CD4-positive, alpha-beta T cell treated with Interleukin-10 for 1 hour (primary cell): ENCODE measurements at places on chromosomes 16 and 17.

DNA sequence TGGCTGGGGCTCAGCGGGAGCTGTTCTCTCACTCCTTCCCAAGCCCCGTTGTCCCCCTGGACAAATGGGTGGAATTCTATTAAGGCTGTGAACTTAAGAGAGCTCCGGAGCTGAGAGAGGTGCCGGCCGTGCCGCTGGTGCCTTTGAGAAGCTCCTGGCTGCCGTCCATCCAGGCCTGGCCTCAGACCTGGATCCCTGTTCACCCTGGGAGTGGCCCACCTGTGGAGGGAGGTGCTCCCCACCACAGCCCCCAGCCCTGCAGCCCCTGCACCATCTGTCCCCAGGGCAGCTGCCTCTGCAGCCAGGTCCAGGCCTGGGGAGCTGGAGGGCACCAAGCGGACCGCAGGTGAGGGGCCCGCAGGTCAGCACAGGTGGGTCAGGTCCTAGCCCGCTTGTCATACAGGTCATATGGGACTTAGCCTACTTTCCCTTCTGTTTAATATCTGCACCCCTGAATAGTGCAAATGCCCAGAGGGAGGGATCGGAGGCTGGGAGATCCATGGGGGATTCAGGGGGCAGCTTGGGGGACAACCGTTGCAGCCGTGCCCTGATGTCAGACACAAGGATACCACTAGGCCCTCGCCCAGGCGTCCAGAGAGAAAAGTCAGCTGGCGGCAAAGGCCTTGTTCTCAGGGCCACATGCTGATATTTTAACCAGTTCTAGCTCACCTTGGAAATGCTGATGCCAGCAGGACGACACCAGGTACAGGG, 15.2 kb upstream of the METRNL start:
- DNase-seq = no peak

DNA sequence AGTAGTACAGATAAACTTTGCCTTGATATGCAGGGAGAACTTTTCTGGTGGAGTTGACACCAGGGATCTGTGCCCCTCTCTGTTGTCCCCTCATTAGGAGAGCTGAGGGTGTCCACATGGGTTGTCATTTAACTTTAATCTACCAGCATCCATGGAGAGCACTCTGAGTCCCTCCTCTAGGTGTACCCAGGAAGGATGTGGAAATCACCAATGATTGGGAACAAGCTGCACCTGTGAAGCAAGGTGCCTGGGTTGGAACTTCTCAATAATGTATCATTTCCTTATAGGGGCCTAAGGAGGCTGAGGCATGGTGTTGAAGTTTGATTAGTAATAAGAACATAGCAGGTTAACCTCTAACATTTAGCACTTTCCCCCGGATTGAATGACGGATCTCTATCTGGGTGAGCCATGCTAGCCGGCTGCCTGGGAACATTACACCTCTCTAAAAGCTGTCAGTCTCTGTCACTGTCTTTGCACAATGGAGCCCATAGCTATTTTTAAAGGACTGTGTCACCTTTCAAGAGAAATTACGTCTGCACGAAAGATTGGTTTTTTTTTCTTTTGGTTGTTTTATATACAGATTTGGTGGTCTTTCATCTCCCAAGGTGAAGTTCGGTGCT, 239.3 kb downstream of the MAF start:
- DNase-seq = no peak

DNA sequence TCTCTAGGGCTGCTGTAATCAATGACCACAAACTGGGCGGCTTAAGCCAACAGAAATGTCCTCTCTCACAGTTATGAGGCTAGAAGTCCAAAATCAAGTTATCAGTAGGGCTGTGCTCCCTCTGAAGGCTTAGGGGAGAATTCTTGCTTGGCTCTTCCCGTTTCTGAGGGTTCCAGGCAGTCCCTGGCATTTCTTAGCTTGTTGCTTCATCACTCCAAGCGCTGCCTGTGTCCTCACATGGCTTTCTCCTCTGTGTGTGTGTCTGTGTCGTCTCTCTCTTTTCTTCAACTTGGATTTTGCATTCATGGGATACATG, 13.7 kb upstream of the CDC42EP4 start:
- no peak for DNase-seq

GRCh38 chr16:8544406-8544805, 45.9 kb downstream of the TMEM114 start:
- DNase-seq = no peak

DNA sequence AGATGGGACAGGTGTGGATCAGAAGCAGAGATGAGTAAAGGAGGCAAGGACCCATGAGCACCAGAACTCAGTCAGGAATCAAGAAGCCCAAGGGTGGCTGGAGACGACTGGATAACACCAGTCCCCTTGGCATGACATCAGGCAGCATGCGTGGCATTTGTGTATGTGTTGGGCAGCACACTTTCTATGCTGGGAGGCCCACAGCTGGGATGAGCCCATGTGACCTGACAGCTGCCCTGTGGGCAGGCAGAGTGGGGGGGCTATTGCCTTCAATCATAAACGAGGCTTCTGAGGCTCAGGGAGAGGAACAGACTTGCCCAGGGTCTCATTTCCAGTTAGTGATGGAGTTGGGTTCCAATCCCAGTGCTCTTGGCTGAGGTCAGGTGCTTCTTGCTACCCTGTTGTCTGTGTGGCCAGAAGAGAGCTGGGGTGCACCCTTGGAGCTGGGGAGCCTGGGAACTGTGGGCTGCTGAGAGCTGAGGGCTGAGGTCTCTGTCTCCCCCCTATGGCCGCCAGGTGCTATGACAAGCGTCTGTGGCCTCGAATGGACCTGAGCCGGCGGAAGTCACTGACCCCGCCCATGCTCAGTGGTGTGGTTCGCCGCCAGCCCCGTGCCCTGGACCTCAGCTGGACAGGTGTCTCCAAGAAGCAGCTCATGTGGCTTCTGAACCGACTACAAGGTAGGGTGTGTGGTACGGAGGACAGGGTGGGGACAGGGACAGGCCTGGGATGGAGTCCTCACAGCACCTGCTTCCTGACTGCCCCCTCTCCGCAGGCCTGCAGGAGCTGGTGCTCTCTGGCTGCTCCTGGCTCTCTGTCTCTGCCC, 7.1 kb upstream of the ORAI3 start:
- DNase-seq = peak; percentile 73

DNA sequence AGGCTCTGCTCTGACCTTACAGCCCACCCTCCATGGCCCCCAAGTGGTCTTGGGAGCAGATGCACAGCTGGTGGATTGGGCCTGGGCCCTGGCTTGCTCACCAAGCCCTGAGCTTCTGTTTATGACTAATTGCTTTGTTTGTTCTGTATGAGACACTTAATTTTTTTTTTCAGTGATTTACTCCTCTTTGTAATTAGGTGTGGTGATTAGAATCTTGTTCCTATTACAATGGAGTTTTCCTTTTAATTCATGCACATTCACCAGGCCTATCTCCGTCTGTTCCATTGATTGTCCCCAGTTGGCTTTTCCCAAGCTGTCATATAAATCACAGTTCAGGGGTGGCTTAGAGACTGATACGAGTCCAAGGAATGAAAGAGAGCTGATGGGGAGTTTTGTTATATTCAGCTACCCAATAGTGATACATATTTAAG, 242.3 kb downstream of the CCDC182 start:
- no peak for DNase-seq

- no peak for DNase-seq
Measured at GRCh38 chr17:49527927-49528651, 33.0 kb downstream of the NGFR start.

DNA sequence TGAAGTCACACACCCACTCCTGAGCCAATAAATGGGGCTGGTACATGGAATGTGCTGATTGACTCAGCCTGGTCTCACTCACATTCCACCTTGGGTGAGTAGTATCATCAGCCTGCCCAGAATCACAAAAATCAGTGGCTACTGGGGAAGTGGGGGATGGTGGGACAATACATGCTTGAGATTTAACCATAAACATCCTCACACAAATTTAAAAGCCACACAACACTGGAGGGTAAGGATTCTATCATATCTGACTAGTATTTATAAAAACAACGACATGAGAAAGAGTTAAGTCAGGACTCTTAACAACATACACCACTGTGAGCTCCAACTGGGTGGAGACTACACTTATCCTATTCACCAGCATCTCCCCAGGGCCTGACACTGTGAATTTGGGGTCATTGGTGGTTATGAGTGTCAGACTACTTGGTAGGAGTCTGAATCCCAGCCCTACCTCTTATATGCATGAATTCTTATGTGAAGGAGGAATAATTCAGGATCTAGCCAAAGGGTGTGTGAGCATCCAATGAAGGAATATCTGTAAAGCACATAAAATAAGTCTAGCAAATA, 26.0 kb upstream of the IRX6 start:
- no peak for DNase-seq

- no peak for DNase-seq
Measured at GRCh38 chr17:49835472-49835871, 12.4 kb downstream of the TAC4 start.

GRCh38 chr17:1916963-1917715, 87.3 kb downstream of the RPA1 start:
- DNase-seq = no peak

GRCh38 chr17:521183-521525, 168.5 kb upstream of the RPH3AL start:
- DNase-seq = no peak

DNA sequence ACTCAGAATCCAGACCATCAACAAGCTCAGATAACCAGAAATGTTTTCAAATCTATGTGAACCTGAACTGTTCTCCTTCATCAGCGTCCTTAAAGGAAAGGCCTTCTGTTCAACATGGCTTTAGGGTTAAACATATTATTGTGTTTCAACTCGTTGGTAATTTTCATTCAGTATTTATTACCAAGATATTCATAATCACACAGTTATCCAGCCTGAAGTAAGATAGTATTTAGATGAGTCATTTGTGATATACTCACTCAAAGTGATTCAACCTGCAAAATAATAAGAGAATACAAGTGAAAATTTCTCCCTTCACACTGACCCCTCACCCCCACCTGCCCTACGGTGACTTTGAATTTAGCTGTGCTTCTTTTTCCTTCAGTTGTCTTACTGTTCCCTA, 3.0 kb downstream of the CYLD start:
- DNase-seq = no peak

DNA sequence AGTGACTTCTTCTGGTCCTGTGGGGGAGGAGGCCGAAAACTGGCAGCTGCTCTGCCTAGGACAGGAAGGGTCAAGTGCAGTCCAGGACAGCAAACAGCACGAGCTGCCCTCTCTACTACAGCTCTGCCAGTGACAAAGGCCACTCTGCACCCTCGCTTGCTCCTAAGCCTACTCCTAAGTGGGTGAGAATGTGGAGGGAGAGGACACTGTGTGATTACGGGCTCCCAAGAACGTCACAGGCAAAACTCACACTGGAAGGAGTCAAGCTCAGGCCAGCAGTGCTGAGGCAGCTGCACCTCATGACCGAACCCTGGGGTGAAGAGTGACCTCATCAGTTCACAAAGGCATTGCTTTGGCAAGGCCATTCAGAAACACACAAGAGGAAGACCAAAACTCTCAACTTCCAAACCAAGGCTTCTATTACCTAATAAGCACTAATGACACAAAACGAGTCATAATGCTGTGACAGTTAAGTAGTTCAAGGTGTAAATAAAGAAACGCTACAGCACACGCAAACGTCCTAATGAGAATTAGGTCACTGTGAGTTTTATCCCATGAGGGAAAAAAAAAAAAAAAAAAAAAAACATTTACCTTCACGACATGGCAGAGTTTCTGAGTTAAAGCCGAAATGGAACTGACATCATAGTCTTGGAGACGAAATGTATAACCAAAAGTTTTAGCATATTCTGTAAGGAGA, 35.1 kb downstream of the MARF1 start:
- DNase-seq = no peak

GRCh38 chr17:11852912-11853311, 144.4 kb downstream of the ZNF18 start:
- DNase-seq = no peak

GRCh38 chr17:80952291-80952690, 39.4 kb upstream of the CHMP6 start:
- no peak for DNase-seq

DNA sequence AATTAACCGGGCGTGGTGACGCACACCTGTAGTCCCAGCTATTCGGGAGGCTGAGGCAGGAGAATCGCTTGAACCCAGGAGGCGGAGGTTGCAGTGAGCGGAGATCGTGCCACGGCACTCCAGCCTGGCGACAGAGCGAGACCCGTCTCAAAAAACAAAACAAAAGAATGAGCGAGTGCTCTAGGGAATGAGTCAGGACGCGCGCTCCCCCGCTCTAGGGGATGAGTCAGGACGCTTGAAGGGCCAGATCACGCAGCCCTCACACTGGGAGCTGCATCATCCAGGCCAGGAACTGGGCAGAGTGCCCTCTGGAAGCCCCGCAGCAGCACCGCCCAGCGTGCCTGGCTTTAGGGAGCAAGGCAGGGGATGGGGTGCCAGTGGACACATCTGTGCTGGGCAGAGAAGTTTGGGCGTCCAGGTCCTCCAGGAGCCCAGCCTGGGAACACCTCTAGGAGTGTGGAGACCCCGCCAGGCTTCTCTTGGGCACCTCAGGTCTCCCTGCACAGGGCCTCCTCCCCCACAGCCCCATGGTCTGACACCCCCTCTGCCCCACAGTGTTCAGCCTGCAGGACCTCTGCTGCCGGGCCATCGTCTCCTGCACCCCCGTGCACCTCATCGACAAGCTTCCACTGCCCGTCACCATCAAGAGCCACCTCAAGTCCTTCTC, 3.9 kb upstream of the WFIKKN1 start:
- no peak for DNase-seq

DNA sequence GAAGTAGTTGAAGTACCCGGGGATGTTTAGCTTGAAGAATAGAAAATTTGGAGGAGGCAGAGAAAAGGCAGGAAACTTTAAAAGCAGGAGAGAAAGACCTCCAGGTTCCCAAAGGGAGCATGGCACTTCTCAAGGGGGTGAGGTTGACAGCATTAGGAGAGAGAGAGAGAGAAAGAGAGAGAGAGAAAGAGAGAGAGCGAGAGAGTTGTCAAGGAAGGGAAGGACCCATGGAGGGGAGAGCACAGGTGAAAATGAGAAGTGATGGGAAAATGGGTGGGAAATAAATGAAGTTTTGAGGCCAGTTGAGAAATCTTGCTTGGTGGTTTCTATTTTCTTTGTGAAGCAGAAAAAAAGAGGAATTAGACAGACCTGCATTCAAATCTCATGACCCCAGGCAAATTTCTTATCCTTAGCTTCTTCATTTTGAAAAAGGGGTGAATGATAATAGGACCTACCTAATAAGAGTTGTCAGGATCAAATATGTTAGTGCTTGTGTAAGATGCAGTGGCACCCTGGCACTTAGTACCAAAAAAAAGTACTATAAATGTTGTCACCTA, 24.0 kb downstream of the PRKCB start:
- DNase-seq = no peak

DNA sequence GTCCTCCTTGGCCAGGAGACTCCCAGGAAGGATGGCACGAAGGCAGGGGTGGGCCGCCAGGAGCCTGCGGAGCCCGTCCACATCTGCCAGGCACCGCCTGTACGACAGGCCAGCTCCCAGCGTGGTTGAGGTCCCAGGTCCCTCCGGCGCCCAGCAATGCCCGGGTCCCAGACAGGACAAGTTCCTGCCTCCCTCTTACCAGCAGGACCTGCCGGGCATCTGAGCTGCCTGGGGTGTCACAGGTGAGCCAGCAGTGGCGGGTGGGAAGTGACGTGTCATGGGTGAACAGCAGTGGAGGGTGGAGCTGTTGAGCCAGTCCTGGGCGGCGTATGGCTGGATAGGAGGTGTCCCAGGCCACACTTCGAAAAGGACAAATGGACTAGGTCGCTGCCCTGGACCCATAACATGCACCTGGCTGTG, 15.7 kb upstream of the BAHCC1 start:
- no peak for DNase-seq
